ENCODE measurements at places on chromosomes 13 and 19.

DNA sequence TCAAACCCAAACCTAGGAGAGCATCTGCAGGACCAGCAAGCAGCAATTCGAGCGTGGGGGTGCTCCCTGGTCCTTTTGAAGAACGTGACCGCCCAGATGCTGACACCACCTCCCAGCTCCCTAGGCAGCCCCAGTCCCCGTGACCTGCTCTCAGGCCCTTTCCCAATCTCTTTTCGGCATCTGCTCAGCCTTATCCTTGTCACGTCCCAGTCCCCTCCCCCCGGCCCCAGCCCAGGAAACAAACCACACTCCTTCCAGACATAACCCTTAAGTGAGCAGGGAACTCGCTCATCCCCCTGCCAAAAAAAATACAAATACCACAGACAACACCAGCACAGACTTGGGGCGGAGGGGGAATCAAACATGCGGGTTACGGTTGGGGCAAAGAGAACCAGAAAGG is 3.3 kb downstream of the MLLT1 start:
- no peak for DNase-seq

GRCh38 chr13:20667857-20668437 is 35.6 kb upstream of the IL17D start:
- DNase-seq = no peak

DNA sequence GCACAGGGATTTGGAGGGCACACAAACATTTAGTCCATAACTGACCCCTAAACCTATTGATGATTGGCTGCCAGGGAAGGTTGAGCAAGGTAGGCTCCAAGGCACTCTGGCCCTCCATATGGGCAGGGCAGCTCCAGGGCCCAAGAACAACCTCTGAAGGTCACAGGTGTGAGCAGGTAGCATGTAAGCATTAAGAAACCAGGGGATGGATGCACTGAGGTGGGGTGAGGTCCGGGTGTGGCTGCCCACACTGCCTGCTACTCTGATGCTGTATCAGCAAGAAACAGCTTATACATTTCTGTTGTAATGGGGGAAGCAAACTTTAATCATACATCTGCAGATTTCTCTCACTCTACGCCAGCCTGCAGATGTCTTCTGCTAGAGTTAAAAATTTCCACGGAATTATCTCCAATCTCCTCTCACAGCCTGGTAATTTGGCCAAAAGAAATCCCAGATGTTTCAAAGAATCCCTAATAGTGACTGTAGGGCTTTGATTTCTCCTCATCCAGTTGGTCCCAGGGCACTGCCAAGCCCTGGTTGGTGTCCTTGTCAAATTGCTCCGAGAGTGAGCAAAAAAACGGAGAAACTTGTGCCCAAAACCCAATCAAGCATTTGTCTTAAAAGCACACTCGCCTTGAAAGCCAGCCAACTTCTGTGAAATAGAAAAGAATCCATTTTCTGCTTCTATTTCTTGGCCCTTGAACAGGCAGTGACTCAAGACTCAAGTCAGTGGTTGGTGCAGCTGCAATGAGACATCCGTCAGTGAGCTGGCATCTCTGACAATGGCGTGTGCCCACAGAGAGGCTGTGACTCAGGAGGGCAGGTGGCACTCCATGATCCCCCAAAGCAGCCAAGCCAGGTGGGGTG is 72.5 kb upstream of the MRI1 start:
- no peak for DNase-seq

- no peak for DNase-seq
These were observed 144.5 kb downstream of the RGCC start for GRCh38 chr13:41601718-41602445.

DNA sequence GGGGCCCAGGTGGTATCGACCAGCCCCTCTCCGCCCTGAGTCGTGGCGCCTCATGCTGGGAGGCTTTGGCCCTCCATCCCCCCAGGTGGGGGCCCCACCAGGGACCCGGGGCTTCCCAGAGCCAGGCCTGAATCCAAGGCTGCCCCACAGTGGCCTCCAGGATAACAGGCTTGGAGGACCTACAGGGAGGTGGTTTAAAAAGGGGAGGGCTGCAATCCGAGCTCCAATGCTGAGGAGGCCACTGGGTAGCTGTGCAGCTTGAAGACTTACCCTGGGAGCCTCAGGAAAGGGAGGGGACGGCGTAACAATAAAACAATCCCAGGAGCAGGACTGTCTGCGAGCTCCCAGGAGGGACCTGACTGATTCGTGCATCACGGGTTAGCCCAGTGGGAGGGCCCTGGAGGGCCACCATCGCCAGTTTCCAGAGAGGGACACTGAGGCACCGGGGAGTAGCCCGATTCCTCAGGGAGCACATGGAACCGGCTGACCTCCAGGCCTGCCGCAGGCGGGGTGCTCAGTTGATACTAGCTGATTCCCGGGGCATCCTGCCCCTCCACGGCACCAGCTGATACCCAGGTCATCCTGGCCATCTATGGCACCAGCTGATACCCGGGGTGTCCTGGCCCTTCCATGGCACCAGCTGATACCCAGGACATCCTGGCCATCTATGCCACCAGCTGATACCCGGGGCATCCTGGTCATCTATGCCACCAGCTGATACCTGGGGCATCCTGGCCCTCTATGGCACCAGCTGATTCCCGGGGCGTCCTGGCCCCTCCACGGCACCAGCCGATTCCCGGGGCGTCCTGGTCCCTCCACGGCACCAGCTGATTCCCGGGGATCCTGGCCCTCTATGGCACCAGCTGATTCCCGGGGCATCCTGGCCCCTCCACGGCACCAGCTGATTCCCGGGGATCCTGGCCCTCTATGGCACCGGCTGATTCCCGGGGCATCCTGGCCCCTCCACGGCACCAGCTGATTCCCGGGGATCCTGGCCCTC is 3.7 kb upstream of the C2CD4C start:
- no peak for DNase-seq

- DNase-seq = peak; percentile 46
These were observed at the start of gene TMEM238 for GRCh38 chr19:55384131-55384919. Gene TMEM238 (minus strand): TSS chr19:55384292. CDS start chr19:55384259, 33 bp downstream.

- no peak for DNase-seq
These were observed 611.1 kb downstream of the TBC1D4 start for GRCh38 chr13:74870865-74871264.
